ENCODE measurements at places on chromosomes 6 and 20. TPM values are rescaled to one million over a fixed set of nuclear protein-coding genes. Genes with fewer than 3 reads are reported as not detected.

The BPIFA1 gene
- 1.4 TPM for total RNA-seq

The LGSN gene
- not detected for total RNA-seq

The PDSS2 gene
- total RNA-seq: 13.7 TPM

The NHSL1 gene
- 17.5 TPM for total RNA-seq

The FOXF2 gene
- total RNA-seq: 0.11 TPM

The SLC22A1 gene
- 0.80 TPM for total RNA-seq

The CAGE1 gene
- total RNA-seq: 0.21 TPM

The CASS4 gene
- total RNA-seq: not detected

The ECT2L gene
- not detected for total RNA-seq

The ZBP1 gene
- total RNA-seq: not detected

DNA sequence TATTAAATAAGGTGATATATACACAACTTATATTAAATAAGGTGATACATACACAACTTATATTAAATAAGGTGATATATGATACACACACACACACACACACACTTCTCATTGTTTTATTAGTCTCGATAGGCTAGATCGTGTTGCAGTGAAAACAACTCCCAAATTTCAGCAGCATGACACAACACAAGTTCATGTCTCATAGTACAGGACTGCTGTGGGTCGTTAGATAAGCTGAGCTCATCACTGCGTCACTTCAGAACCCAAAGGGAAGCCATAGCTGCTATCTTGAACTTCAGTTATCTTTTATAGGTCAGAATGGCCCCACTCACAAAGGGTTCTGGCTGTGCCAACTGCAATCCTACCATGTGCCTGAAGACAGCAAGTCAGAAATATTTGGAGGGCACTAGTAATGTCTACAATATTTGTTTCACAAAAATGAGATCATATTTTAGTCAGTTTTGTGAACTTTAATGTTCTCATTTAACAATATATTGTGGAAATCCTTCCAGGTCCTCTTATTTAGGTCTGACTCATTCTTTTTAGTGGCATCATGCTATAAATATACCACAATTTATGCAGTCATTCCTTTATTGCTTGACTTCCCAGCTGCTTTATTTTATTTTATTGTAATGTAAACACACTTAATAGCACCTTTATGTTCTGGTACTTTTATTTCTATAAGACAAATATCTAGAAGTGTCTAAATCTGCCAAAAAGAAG is 290.2 kb downstream of the PHACTR1 start:
- no peak overlapping the region for H3K27ac ChIP-seq
- no peak for DNase-seq
- no peaks in the 10 kb centered on the region for H3K36me3 ChIP-seq
- no peaks in the 10 kb centered on the region for H3K27me3 ChIP-seq
- H3K4me3 ChIP-seq: peak overlapping the region; percentile 66

DNA sequence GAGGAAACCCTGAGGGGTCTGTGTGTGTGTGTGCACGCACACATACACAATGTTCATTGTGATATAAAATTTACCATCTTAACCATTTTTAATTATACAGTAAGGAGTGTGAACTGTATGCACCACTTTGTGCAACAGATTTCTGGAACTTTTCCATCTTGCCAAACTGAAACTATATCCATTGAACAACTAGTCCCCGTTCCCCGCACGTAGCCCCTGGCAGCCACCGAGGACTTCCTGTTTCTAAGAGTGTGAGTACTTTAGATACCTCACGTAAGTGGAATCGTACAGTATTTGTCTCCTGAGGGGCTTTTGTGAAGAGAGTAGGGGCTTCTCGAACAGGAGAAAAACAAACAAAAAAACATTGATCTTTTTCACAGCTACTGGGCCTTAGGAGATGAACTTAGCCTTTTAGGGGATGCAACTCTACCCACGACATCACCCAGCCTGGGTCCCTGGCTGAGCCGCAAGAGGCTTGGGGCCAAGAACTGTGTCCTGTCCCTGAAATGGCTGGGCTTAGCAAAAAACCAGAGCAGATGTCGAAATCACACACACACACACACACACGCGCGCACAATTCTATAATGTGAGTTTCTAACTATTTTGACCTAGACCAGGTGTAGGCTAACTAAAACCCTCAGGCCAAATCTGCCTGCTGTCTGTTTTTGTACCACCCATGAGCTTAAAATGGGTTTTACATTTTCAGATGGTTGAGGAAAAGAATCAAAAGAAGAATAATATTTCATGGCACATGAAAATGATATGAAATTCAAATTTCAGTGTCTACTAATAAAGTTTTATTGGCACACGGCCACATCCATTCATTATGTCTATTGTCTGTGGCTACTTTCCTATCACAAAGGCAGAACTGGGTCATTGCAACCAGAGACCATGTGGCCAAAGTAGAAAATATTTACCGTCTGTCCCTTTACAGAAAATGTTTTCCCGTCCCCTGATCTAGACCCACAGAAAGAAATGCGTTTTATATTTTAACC is 144.2 kb downstream of the EYA2 start:
- H3K4me1 ChIP-seq: no peaks in the 10 kb centered on the region
- peaks cover 59% of the 10 kb centered on the region for H3K36me3 ChIP-seq
- H3K27ac ChIP-seq: no peak overlapping the region
- H3K4me3 ChIP-seq: no peak overlapping the region
- no peaks in the 10 kb centered on the region for H3K27me3 ChIP-seq

DNA sequence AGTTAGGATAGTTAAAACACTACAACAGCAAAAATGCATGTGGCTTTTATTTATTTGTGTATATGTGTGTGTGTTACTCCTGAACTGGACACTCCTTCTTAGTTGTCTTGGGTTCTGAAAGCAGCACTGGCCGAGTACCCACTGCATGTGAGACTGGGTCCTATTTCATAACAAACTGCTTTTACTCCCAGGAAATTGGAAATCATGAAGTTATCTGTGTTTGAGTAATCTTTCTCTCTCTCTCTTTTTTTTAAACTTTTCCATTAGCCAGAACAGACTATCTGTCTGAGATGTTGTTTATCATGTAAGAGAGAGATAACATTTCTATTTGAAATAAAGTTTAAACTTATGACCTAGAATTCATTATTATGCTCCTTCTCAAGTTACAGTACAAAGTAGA is 110.4 kb downstream of the LIN28B start:
- H3K27ac ChIP-seq: no peak overlapping the region
- no peak overlapping the region for H3K4me3 ChIP-seq
- H3K36me3 ChIP-seq: no peaks in the 10 kb centered on the region
- no peaks in the 10 kb centered on the region for H3K27me3 ChIP-seq
- no peak for DNase-seq

GRCh38 chr6:156507656-156508055 is 269.5 kb upstream of the ARID1B start:
- H3K27ac ChIP-seq: no peak overlapping the region
- no peaks in the 10 kb centered on the region for H3K27me3 ChIP-seq
- H3K4me1 ChIP-seq: no peaks in the 10 kb centered on the region
- H3K4me3 ChIP-seq: no peak overlapping the region
- no peaks in the 10 kb centered on the region for H3K36me3 ChIP-seq

- no peak for DNase-seq
- no peaks in the 10 kb centered on the region for H3K36me3 ChIP-seq
- H3K27ac ChIP-seq: no peak overlapping the region
- H3K4me3 ChIP-seq: no peak overlapping the region
Observed at GRCh38 chr6:14025160-14025559, 92.4 kb upstream of the CD83 start.

- H3K36me3 ChIP-seq: no peaks in the 10 kb centered on the region
- H3K4me3 ChIP-seq: no peak overlapping the region
- no peaks in the 10 kb centered on the region for H3K27me3 ChIP-seq
- no peak overlapping the region for H3K27ac ChIP-seq
- no peak for DNase-seq
- peaks cover 6% of the 10 kb centered on the region for H3K4me1 ChIP-seq
Observed at GRCh38 chr6:136736281-136736960, 55.9 kb downstream of the MAP3K5 start.

GRCh38 chr20:11246251-11246775 is 572.5 kb upstream of the JAG1 start:
- DNase-seq: no peak
- H3K27me3 ChIP-seq: no peaks in the 10 kb centered on the region
- no peaks in the 10 kb centered on the region for H3K36me3 ChIP-seq
- H3K4me3 ChIP-seq: no peak overlapping the region

- H3K4me3 ChIP-seq: no peak overlapping the region
- no peaks in the 10 kb centered on the region for H3K4me1 ChIP-seq
- H3K36me3 ChIP-seq: no peaks in the 10 kb centered on the region
Observed at GRCh38 chr6:127031511-127031910, 87.0 kb upstream of the RSPO3 start.

- no peak for DNase-seq
- H3K36me3 ChIP-seq: no peaks in the 10 kb centered on the region
- no peak overlapping the region for H3K4me3 ChIP-seq
- no peaks in the 10 kb centered on the region for H3K4me1 ChIP-seq
Observed at GRCh38 chr20:58136149-58136484, 92.3 kb downstream of the ANKRD60 start.

DNA sequence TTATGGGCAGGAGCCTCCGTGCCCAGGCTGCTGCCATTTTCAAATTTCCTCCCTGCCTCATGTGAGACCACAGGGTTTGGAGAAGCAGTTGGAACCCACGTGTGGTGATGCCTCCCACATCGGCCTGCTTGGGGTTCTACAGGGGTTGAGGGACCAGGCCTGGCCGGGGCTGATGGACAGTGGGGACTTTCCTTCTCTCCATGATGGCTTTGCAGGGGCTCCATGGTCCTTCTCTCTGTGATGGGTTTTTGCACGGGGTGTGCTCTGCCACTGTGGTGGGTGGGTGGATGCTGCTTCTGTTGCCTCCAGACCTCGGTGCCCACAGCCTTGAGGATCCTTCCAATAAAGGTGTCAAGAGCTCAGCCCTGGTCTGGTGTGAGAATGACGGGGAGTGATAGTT is 54.4 kb downstream of the ADNP start:
- H3K36me3 ChIP-seq: no peaks in the 10 kb centered on the region
- no peaks in the 10 kb centered on the region for H3K4me1 ChIP-seq
- no peaks in the 10 kb centered on the region for H3K27me3 ChIP-seq
- no peak overlapping the region for H3K4me3 ChIP-seq
- DNase-seq: no peak
- H3K27ac ChIP-seq: no peak overlapping the region

DNA sequence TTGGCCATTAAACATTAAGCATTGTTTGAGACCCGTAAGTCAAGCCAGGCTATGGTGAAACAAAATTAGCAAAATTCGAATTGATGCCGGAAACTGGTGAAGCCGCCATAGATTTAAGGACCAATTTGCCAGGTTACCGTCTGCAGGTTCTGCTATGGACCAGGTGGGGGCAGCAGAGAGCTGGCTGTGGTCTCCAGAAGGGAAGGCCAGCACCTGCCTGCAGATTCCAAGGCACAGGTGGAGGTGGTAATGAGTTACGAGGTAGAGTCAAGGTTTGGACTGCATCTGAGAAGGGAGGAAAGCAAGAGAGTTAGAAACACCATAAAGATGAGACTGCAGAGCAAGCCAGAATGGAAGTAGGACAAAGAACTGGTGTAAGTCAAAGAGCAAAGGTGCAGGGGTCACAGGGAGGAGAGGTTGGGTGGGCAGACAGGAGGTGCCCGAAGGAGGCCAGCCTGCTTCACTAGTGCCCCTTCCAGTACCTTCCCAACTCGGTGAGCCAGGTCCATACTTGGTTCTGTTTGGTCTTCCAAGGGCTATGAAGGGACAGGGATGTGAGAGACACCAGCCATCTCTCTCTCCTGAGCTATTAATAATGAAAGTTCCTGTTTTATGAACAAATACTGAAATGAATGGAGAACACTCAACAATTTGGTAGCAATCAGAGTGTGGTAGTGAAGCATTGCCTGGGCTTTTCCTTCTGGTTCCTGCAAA is 131.6 kb upstream of the ESR1 start:
- no peaks in the 10 kb centered on the region for H3K4me1 ChIP-seq
- H3K27me3 ChIP-seq: no peaks in the 10 kb centered on the region
- no peaks in the 10 kb centered on the region for H3K36me3 ChIP-seq
- H3K4me3 ChIP-seq: no peak overlapping the region

DNA sequence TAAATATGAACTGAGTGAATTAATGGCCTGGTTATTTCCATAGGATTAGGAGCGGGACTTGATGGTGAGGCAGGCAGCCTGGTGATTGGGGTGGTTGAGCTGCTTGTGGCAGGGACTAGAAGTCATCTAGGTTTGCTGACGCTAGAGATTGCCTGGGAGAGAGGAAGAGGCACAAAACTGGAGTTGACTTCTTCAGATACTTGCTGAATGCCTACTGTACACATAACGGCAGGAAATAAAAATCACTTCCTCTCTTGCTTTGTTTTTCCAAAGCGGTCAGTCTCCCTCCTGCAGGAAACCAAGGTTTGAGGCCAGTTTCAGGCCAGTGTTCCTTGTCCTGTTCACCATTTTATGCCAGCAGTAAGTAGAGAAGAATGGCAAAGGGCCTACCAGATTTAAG is 36.7 kb upstream of the MYLIP start:
- H3K4me3 ChIP-seq: no peak overlapping the region
- DNase-seq: no peak
- H3K36me3 ChIP-seq: no peaks in the 10 kb centered on the region
- no peaks in the 10 kb centered on the region for H3K27me3 ChIP-seq

Measured in endodermal cell (in vitro differentiated cells).